ENCODE measurements at places on chromosomes 1 and 21.

GRCh38 chr1:205927247-205927646 is 16.0 kb downstream of the SLC26A9 start:
- DNase-seq = no peak

- DNase-seq = no peak
Observed at GRCh38 chr1:186761358-186761757, 67.4 kb upstream of the PLA2G4A start.

- no peak for DNase-seq
Observed at GRCh38 chr1:78410643-78411042, 80.1 kb upstream of the PTGFR start.

DNA sequence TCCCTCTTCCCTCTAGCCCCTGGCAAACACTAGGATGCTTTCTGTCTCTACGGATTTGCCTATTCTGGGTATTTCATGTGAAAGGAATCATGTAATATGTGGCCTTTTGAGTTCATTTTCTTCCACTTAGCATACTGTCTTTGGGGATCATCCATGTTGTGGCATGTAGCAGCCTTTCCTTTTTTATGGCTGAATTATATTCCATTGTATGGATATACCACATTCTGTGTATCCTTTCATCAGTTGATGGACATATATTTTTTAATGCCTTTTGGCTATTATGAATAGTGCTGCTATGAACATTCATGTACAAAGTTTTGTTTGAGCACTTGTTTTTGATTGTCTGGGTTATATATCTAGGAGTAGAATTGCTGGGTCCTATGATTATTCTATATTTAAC is 258.4 kb upstream of the CSF3R start:
- DNase-seq = no peak

DNA sequence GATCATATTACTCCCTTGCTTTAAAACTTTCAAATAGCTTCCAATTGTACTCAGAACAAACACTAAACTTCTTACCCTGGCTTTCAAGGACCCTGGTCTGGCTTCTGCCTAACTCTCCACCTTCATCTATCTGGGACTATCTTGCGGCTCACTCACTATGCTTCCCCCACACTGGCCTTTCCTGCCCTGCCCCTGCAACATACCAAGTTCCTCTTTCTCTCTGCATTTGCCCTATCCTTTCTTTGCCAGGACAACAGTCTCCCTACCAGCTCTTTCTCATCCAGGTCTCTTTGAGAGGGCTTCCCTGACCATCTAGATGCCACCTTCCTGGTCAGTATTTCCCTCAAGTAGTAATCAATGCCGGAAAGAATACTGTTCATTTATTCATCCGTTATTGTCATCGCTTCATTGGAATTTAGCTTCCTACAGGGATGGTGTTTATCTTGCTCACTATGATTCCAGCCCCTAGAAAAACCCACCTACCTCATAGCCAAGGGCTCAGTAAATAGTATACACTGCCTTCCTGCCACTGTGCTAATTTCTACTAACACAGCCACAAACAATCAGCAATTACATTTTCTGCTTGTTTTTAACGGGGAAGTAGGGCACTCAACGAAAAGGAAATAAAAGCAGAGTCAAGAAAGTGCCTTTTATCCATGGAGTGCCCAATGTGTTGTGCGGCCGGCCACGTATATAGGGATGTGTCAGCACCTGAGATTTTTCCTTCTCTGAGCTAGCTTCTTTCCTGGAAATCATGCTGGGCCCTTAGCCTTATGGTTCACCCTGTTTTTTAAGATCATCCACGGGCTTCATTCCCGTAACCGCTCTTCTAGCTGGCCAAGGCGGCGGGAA is 521 bp upstream of the CDC7 start:
- DNase-seq = peak; percentile 10

DNA sequence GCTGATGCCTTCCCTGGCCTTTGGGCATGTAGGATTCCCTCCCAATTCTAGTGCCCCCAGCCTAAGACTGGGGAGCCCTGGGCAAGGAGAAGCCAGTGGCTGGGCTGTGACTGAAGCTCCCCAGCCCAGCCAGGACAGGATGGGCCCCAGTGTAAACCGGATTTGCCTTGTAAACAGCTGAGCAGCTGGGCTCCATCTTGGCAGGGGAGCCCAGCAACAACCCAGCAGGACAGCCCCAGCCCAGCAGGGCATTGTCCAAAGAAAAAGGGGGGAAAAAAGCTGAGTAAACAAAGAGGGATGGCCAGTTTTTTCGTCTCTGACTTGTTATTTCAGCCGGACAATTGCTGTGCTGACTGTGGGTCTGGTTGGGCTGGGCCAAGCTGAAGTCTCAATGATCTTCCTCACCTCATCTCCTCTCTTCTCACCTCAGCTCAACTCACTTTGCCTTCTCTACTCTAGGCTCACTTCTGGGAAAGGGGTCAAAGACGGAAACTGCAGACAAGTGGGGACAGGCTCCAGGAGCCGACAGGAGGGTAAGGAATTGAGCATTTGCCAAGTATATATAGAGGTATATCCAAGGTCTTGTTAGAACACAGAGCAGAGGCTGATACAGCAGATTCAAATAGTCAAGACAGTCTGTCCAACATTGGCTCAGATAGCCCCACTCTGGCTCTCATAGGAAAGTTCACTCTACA is 97.7 kb downstream of the TMEM53 start:
- no peak for DNase-seq

GRCh38 chr21:45401054-45401518 is 3.9 kb upstream of the COL18A1 start:
- no peak for DNase-seq

GRCh38 chr21:36403713-36404112 is 18.5 kb downstream of the CHAF1B start:
- DNase-seq = no peak

DNA sequence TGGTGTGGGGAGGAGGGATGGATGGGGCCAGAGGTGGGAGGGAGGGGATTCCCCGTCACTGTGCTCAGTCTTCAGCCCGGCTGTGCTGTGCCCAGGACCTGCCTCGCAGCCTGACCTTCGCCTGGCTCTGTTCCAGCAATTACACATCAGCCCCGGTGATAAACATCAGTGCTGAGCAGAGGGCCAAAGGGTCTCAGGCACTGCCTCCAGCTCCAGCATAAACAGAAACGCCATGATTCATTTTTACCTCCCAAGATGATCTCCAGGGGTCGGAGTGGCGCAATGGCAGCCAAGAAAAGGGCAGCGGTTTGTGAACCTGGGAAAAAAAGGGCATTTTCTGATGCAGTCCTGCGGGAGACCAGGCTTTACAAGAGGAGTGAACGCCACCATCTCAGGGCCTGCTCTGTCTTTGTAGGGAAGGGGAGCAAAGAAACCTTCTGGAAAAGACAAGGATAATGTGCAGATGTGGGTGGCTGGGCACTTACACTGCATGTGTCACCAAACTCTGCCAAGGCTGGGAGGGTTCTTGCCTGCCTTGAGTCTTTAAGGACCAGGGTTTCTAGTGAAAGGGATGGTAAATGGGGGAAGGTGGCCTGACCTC is 28.1 kb downstream of the SHISA4 start:
- peak; percentile 8 for DNase-seq

- DNase-seq = no peak
Observed at GRCh38 chr1:207145401-207146058, 41.5 kb downstream of the C4BPA start.

- no peak for DNase-seq
Observed at GRCh38 chr1:7489586-7489985, 281.5 kb upstream of the VAMP3 start.

DNA sequence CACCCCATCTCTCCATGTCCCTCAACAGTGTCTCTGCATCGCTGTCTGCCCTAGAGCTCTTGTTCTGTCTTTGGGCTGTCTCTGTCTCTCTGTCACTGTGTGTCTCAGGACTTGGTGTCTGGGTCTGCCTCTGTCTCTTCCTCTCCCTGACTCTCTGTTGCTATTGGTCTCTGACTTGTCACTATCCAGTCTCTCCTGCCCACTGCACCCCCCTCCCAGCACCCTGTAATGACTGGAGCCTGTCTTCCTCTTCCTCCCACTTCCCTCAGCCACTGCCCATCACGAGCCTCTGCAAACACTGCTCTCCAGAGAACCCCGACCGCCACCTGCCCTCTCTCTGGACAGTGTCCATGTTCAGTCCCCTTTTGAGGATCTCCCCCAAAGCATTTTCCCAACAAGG is 12.1 kb downstream of the PEAR1 start:
- DNase-seq = no peak

DNA sequence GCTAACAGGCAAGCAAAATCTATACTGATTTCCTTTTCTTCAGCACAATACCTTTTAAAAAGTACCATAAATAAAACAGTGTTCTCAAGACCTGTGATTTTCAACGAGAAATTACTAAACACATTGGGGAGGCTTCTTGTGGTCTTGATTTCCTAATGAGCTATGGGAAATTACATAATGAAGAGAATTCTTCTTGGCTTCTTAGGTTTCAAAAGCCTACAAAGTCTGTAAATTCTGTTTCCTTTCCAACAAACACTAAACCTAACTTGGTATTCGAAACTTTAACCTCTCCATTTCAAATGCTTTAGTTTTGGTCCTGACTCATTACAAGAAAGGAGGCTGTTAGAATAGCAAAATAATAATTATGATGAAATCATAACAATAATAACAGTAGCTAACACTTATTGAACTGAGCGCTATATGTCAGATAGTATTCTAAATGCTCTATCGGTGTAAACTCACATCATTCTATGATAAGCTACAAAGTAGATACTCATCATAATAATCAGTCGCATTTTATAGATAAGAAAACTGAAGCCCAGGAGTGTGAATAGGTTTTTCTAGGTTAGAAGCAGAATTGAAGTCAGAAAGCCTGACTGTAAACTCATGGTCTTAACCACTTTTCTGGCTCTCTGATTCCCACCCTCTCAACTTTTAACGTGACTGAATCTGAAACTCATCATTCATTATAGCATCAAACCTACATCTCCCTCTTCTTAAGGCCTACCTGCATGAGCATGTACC is 486.7 kb downstream of the SMYD3 start:
- DNase-seq = no peak
